ENCODE measurements at places on chromosomes 5 and 9.

- DNase-seq, result no peak
These were observed 323.9 kb upstream of the RORB start for GRCh38 chr9:74173284-74173683.

DNA sequence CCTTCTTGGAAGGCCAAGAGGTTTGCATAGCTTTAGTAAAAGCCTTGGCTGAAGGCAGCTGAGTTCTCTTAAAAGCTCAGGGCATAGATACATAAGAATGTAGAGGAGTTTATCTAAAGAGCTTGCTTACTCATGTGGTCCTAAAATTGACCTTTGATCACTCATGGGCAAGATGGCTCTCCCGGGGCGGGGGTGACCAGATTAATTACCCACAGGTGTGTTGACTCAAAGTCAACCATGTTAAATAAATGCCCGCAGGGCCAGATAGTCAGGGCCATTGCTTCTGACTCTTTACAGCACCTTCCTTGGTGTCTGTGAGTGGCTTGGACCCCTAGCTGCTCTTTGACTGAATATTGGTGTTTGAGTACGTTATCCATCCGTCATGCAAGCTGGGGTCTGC lies 33.1 kb upstream of the GHR start:
- no peak for DNase-seq

GRCh38 chr9:22228542-22228941 lies 218.1 kb upstream of the DMRTA1 start:
- DNase-seq, result no peak

GRCh38 chr5:180808461-180809000 lies 5.9 kb upstream of the MGAT1 start:
- DNase-seq, result no peak

GRCh38 chr9:96022445-96023051 lies 147.1 kb downstream of the ERCC6L2 start:
- DNase-seq, result peak; percentile 71

DNA sequence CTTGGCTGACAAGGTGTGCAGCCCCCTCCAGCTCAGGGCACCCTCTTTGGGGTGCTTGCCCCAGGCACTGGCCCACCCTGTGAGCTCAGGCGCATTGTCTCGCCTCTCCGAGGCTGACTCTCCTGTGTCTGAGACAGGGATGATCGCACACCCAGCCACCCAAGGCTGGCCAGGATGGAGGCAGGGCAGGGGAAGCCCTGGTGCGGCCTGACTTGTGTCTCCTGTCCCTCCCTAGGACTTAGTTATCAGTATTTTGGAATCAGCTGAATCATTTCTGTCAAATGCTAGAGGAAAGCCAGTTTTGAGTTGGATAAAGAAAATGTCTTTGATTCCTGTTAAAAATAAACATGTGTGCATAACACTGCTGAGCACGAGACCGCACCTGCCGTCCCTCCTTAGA lies 2.5 kb upstream of the DBH start:
- DNase-seq, result no peak

- DNase-seq, result no peak
These were observed 1107.0 kb upstream of the SEMA6A start for GRCh38 chr5:117681431-117682254.

- DNase-seq, result no peak
These were observed 64.4 kb upstream of the RAI14 start for GRCh38 chr5:34591723-34592122.

DNA sequence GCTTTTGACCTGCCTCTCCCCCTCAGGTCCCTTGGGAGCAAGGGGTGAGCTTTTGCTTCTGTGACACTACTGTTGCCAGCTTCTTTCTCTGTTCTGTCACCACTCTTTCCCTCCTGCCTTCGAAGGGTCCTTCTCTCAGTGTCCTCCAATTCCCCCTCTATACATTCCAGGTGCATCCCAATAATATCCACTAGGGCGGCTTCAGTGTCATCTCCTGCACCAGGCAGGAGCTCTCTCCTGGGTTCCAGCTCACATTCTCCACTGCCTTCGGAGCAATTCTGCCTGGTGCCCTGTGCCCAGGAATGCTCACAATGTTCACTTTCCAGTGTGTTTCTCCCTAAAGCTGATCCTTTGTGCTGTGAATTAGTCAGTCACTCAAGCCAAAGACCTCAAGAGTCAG lies 83.9 kb upstream of the CXCL14 start:
- peak; percentile 9 for DNase-seq

DNA sequence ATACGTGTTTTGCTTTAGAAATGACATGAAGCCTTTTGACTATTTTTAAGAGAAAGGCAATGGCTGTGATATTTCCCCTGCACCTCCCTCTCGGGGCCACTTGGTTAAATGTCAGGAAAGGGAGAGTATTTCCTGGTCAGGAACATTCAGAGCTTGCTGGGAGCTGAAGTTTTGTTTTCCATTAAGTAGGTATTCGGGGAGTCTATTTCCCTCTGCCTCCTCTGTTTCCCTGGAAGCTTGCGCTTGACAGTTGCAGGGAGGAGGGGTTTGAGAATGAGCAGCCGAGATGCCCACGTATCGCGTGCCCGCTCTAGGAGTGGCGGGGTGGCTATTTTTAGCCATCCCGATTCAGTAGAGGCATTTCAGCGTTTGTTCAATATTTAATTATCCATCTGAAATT lies 6.7 kb downstream of the DAB2IP start:
- DNase-seq, result no peak

DNA sequence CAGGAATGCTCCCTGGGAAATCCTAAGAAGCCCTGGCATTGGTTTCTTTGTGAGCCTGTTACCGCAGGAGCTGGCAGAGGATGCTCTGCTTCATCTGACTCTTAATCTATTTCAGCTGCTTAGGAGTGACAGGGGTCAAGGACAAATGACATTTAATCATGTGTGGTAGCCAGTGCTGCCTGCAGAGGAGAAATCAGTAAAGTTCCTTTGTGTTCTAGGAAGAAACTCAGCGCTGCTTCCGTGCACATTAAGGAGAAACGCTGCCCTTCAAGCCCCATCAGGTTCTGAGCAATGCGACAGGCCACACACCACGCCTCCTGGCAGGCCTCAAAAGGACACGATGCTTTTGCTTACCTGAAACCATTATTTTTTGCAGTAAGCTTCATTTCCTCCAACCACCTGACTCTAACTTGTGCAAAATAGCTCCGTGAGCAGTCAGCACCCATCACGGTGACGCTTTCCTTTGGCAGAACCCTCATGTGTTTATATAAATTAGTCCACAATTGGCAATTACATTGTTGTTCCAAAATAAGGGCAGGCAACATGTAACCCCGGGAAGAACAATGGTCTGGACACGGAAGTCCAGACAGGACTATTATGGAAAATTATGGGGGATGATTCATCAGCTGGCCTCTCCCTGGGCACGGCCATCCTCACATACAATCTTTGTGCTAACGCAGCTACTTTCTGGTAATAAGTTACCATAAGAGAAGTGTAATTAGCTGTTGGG lies 387.9 kb upstream of the DAP start:
- peak; percentile 25 for DNase-seq

DNA sequence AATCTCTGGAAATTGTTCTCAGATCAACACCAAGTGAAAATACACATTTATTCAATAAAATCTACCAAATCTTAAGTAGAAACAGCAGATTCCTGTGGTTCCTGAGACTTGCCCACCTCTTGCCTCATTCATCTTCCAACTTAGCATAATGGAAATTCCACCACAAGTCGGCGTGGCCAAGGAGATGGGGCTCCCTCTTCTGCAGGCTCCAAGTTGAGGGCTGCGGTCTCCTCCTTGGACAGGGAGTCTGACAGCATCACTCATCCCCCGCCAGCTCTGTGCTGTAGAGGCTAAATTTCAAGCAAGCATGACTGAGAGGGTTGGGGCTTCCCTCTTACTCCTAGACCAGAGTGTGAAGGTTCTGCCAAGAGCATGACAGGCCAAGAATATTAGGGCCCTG lies 273.7 kb downstream of the DIRAS2 start:
- no peak for DNase-seq

DNA sequence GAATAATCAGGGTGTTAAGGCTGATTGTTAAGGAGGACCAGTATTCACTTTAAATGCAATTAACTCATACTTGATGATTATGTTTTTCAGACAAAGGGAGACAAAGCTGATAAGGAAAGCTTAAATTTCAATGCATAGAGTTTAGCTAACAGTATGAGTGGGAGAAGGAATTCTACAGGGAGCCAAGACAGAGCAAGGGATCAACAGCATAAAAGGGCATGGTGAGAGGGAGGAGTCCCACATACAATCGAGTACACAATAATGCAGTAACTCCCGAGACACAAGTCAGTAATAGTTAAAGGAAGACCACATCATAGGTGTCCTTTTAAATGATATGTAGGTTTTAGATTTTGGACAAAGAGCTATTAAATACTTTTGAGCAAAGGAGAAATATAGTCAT lies 191.7 kb upstream of the PTPRD start:
- DNase-seq, result peak; percentile 50

- peak; percentile 83 for DNase-seq
These were observed 2.9 kb downstream of the FREM1 start for GRCh38 chr9:14907360-14907685.

- DNase-seq, result no peak
These were observed 118.5 kb upstream of the PTPN3 start for GRCh38 chr9:109616571-109617120.

DNA sequence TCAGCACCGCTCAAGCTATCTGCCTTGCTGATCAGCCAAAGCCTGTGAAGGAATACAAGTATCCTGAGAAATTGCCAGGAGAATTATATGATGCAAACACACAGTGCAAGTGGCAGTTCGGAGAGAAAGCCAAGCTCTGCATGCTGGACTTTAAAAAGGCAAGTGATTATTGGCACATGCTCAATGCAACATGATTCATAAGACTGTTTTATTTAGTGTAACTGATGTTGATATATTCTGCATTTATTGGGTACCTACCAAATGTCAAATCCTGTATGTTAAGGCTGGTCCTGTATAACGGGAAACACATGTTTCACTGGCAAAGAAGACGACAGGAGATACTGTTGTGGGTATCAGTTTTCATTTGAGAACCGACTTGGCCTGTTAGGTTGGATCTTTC lies 69.0 kb downstream of the ADAMTS16 start:
- no peak for DNase-seq

DNA sequence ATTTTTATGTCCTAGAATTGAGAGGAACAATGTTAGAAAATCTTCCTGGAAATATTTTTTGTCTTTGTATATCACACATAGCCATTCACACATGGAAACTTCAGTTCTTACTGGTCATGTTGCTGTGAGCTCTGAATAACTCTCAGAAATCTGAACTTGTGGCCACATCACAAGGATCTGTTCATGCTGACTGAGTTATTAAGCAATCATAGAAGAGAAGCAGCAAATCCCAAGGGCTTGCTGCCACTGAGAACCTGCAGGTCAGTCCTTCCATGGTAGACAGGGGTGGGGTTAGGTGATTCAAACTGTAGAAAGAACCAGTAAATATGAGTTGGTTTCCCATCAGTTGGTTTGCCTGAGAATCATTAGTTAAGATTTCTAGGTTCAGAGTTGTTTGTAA lies 27.6 kb downstream of the SGCD start:
- no peak for DNase-seq

DNA sequence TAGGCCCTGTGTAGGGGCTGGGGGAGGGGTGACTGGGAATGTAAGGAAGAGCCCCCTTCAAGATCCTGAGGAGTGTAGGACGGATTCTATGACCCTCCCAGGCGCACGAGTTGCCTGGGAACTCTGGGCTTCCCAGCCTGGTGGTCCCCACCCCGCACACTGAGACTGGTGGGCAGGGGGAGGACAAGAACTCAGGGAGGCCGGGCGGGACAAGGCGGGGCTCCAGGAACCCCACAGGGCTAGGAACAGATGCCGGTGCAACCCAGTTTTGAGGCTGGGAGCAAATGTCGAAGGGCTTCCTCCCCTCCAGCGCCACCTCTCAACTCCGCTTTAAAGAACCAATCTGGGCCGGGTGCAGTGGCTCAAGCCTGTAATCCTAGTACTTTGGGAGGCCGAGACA lies 1.3 kb upstream of the VDAC1 start:
- DNase-seq, result peak; percentile 24

DNA sequence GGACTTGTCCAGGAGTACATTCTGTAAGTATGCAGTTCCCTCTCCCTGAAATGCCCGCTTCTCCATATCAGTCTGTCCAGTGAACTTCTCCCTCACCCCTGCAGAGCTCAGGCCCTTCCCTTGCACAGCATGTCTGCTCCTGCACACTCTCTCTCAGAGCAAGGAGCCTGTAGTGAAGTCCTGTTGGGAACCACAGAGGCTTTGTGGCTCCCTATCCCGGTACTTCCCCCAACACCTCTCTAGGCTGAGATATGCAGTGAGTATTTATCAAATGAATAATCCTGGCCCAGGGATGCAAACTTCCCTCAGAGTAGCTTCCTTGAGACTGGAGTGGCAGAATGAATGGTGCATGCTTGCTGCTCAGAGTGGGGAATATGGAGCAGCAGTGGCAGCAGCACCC lies 48.8 kb downstream of the POC5 start:
- DNase-seq, result no peak

DNA sequence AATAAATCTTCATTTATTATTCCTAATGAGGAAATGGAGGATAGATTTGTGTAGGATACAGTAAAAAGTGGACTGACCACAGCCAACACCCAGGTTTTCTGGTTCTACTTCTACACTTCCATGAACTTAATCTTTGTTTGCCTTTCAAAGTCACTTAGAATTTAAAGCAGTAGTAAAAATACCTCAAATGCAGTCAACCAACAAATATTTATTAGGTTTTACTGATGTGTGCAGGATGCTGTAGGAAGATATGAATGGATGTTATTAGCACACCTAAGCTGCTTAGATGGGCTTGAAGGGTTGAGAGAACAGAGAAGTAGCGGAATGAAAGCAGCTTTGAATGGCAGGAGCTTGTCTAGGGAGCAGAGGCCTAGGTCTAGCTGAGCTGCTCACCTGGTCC lies 201.1 kb downstream of the PALM2AKAP2 start:
- no peak for DNase-seq

DNA sequence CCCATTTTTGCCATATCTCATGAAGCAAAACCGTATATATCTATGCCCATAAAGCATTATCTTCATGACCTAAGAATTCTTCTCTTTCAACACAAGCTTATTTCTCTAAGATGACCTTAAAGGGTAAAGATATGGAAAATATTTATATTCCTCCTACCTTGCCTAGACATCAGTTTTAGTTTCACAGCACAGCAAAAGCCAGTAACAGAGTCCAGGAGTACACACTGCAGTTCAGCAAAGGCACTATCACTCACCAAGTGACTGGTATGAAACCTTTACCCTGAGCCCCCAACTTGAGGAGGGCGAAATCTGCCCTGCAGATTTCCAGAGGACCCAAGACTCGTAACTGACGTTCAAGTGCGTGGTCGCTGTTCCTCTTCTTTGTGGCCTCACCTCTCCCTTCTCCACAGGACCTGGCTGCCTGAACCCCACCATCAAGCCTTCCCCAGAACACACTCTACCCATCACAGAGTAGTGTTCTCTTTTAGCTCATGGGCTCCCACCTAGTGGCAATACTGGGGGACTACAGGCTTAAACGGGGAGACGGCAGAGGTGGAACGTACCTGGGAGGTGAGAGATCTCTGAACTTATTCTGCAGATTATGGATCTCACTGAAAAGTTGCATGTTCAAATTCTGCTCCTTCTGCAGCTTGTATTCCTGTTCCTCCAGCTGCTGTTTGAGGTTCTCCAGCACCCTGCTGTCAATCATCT lies 141.0 kb downstream of the CDK5RAP2 start:
- peak; percentile 45 for DNase-seq

DNA sequence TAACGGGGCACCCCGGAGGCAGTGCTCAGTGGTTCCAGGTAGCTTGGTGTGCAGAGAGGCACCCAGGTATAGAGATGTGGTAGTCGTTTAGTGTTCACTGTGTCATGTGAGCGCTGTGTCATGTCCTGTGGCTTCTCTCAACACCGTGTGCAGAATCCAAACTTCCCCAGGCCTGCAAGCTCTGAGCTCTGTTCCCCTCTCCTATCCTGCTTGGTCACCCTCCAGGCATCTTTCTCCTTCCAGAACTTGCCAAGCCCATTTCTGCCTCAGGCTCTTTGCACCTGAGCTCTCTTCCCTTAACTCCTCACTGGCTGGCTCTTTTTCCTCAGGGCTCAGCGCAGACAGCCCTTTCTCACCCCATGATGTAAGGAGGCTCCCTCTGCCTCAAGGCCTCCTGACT lies 64.8 kb downstream of the CARTPT start:
- no peak for DNase-seq
